ENCODE measurements at places on chromosomes 3 and 15.
A peak's percentile ranks its signal among the peaks of the same experiment; 100 is the strongest.

- DNase-seq: no peak
These were observed 594.0 kb upstream of the UBE2E2 start for GRCh38 chr3:22609139-22609538.

DNA sequence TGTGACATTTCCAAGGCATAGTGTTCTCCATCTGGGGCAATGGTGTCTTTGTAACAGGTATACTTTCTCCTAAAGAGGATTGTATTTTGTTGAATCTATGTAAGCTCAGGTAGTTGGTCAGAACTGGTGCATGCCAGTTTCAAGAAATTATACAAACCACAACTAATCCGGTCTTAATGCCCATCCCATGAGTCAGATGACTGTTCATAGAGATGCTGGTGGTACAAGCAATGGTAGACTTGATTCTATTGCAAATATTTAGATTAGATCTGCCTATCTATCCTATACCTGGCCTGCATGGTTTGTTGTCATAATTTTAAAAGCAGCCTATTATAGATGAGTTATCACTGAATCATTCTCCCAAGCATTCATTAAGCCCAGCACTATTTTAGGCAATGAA is 43.5 kb downstream of the ATP13A5 start:
- DNase-seq: no peak

- DNase-seq: no peak
These were observed 299.8 kb upstream of the EPHA3 start for GRCh38 chr3:88807491-88808105.

DNA sequence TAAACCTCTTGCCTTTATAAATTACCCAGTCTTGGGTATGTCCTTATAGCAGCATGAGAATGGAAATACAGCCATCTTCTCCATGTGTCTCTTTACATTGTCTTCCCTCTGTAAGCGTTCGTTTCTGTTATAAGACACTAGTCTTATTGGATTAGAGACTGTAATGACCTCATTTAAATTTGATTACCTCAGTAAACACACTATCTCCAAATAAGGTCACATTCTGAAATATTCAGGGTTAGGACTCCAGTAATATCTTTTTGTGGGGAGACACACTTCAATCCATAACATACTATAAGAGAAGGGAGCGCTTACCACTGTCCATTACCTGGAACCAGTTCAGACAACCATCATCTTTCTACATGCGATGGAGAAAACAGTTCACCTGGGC is 34.3 kb upstream of the CD47 start:
- no peak for DNase-seq

DNA sequence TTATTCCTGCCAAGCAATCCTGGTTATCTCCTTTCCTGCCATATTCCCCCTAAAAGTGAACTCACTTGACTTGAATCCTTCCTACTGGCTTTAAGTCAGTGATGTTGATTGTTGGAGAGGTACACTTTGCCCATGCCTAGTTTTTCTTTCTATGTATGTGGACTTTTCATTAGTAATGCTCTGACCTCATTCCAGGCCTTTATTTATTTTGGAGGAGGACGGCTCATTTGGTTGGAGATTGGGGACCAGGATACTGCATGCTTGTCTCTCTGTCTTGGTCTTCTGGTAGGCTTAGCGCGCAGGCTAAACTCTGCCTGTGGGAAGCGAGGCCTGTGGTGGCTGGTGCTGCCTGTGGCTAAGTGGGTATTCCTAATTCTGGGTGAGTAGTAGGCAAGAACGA is 29.1 kb upstream of the MTMR10 start:
- no peak for DNase-seq

DNA sequence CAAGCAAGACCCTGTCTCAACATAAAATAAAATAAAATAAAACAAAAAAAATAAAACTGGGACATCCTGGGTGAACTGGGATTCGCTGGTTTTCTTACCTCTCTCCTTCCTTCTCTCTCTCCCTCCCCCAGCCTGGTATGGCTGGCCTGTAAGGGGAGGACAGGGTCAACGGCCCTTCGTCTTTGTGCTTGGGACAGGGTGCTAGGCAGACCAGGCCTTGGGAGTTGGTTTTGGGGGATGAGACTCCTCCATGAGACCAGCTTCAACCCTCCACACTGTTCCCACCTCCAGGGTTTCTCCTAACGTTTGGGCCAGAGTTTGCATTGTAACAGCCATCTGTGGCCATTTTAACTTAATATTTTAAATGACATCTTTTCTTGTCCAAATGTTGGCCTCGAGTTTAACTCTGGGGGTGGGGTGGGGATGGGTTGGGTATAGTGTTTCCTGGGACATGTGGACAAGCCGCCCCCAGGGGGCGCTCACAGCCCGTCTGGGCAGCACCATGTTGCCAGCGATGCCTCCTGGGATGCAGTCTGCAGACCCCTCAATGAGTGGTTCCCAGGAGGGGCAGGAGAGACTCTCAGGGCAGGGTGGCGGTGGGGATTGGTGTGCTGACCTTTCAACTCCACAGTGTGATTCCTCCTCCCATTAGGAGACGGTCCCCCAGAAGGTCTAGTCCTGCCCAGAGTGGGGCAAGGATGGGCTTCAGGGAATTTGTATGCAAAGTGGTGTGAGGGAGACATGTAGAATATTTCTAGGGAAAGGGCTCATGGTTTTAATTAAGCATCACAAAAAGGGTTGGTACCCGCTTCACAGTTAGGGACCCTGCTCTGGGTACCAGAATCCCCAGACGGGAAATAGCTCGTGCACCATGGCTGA is 37.7 kb upstream of the LCTL start:
- DNase-seq: peak; percentile 26

- DNase-seq: no peak
These were observed 63.4 kb downstream of the GHSR start for GRCh38 chr3:172384836-172385235.

DNA sequence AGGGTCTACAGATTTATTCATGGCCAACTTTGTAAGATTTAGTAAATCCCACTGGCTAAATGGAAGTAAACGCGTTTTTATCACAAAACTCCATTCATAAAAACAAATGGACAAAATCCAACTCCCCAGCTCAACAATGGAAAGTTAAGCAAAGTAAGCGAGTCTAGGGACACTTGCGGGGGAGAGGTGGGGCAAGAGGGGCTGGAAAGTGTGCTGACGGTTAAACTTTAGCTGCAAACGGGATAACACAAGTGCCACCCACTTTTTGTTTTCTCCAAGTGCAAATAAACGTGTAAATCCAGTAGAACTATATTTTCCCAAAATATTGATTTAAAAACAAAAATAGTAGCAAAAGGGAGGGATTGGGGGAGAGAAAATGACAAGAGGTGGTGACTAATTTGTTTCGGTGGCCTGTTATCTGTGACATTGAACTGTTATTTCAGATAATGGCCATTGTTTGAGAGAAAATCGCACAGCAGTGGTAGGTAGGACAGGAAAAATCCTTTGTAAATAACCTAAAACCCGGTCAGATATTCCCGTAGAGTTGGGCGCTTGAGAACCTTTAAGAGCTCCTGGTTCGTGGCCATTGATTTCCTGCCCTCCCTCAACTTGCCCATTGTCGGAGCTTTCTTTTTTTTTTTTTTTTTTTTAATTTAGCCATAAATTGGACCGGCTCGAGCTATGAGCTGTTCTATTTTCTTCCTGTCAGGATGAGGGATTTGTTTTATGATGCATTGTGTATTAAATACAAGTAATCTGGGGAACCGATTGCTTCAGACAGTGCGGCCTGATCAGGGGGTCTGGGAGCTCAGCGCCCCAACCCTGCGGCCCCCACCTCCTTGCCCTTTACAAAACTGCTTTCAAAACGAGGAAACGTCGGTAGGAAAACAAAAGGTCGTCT is 514.8 kb downstream of the MECOM start:
- DNase-seq: no peak

- no peak for DNase-seq
These were observed 8.6 kb upstream of the CACNA1D start for GRCh38 chr3:53485675-53486403.

DNA sequence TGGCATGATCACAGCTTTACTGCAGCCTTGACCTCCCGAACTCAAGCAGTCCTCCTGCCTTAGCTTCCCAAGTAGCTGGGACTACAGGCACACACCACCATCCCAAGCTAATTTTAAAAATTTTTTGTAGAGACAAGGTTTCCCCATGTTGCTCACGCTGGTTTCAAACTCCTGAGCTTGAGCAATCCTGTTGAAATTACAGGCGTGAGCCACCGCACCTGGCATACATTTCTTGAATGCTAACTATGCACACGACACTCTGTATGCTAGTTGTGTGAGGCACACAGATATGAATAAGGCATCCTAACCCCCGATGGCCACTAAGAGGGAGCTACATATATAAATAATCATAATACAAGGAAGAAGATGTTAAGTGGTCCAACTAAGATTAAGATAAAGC is 64.9 kb downstream of the CDC25A start:
- DNase-seq: no peak

- DNase-seq: no peak
These were observed 27.5 kb downstream of the TMEM158 start for GRCh38 chr3:45198264-45199260.

- DNase-seq: no peak
These were observed 71.7 kb downstream of the CYP19A1 start for GRCh38 chr15:51266656-51267050.

GRCh38 chr15:26690778-26691177 is 82.1 kb downstream of the GABRB3 start:
- DNase-seq: no peak

GRCh38 chr3:144317961-144318360 is 346.3 kb downstream of the DIPK2A start:
- DNase-seq: no peak

DNA sequence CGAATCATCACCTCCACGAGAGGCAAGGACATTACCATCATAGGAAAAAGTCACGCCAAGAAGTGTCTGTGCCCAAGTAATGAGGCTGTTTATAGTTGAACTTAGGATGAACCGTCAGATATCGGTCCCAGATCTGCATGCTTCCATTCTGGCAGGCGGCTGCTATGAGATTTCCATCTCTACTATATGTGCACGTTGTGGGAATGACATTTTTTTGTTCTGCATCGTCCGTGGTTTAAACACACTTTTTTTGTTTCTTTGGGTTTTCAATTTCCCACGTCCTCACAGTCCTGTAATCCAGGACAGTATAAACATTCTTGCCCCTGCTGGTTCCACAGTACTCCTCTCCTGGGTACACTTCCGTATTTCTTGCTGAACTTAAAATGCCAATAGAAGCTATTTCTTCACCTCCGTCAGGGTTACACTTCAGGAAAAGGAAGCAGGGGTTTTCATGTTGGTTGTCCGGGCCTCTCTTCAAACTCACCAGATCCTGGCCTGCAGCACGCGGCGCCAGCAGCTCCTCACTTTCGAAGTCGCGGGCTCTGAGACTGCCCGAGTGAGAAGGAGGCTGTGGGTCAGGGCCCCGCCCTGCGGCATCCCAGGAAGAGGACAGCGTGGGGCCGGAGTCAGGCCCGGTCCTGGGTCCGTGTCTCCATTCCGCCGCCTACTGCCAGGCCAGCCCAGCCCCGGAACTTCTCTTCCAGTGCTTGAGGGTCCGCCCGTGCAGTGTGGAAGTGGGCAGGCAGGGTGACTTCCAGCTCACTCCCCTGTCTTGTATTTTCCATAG is 9.8 kb upstream of the TM4SF4 start:
- no peak for DNase-seq

DNA sequence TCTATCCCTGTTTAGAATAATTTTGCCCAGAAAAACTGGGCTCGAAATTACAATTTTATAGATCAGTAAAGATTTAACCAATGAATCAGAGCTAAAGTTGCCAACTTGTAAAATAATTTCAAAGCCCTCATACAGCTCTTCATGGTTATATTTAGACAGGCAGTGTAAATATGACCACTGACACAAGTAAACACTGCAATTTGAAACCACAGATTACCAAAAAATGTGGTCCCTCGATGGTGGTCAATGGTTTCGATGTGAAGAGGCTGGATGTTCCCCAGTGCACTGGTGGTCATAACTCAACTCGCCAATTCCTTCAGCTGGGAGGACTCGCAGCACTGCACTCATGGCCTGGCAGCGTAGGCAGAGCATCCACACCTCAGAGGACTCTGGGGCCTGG is 28.6 kb downstream of the LRTM1 start:
- no peak for DNase-seq

GRCh38 chr3:115855911-115856310 is 232.6 kb downstream of the GAP43 start:
- DNase-seq: no peak

- DNase-seq: no peak
These were observed 25.2 kb downstream of the CD200 start for GRCh38 chr3:112357930-112358780.

DNA sequence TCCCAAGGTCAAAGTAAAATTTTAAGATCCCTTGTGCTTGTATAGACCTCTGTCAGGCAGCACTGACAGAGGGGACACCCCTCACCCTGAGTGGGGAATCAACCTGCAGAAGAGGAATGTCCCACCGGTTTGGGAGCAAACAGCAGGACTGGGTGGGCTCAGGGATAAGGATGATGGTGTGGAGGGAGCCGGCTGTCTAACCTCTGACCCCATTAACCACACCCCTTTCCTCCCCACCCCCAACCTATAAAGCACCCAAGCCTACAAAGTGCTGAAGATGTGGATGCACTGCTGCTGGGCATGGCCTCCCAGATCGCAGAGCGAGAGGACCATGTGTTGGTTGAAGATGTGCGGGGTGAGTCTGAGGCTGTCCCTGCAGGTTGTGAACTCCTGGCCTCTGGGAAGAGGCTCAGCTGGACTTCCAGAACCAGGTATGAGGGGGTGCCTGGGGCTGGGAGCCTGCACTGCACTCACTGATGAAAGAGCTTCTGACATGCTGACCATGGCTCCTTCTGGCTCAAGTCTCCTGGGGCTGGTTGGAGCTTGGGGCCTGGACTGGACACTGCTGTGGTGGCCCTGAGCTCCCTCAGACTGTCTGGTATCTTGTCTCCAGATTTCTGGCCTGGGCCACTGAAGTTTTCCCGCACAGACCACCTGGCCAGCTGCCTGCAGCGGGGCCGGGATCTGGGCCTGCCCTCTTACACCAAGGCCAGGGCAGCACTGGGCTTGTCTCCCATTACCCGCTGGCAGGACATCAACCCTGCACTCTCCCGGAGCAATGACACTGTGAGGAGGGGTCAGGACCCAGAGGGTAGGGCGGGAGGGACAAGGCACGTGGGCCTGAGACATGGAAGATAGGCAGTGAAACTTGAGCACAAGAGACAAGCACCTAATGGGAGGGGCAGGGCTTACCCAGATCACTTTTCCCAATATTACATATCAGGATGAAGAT is 9.3 kb downstream of the DUOX1 start:
- DNase-seq: no peak

GRCh38 chr15:48596415-48596814 is 49.1 kb downstream of the FBN1 start:
- no peak for DNase-seq

DNA sequence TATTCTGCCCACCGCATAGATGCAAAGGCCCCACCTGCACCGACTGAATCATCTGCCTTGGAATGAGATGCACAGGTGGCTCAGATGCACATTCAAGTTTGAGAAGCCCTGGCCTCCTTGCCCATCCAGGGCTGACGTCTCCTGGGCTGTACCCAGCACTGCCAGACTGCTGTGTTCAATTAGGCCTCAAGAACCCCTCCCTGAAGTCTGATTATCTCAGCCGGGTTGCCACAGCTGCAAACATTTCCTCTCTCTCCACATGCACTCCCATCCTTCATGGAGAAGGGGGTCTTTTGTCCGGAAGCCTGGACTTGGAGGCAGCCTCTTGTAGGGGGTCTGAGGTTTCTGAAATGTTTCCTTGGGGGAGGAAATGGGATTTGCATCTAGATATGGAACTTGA is 459.4 kb upstream of the PROK2 start:
- DNase-seq: no peak

- DNase-seq: no peak
These were observed 46.9 kb downstream of the IL17RD start for GRCh38 chr3:57118254-57118653.
